ENCODE measurements at places on chromosomes 12 and 14. TPM values are rescaled to one million over a fixed set of nuclear protein-coding genes. Genes with fewer than 3 reads are reported as not detected.

The IFNG-AS1 gene
- total RNA-seq: not detected

The GLIPR1 gene
- total RNA-seq: 57.2 TPM

The ADGRD1 gene
- 178 TPM for total RNA-seq

The PUS7L gene
- total RNA-seq: 16.5 TPM

The ACVR1B gene
- 22.4 TPM for total RNA-seq

The OASL gene
- 1.4 TPM for total RNA-seq

DNA sequence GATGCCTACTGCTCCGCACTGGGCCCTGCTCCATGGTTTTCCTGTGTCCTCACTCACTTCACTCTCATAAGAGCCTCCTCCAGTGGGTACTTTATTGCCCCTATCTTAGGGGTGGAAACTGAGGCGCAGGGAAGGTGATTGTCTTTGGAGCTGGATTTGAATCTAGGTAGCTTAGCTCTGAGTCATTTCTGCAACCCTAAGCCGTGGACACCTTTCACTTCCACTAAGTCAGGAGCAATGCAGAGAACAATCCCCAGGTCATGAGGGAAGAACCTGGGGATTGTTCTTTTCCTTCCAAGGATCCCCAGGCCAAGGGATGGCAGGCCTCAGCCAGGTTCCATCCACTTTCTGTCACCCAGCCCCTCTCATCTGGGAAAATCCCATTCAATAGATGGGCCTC lies 20.3 kb downstream of the VDR start:
- no peak for DNase-seq

GRCh38 chr12:49223590-49224369 lies 34.9 kb upstream of the TUBA1A start:
- DNase-seq: no peak

DNA sequence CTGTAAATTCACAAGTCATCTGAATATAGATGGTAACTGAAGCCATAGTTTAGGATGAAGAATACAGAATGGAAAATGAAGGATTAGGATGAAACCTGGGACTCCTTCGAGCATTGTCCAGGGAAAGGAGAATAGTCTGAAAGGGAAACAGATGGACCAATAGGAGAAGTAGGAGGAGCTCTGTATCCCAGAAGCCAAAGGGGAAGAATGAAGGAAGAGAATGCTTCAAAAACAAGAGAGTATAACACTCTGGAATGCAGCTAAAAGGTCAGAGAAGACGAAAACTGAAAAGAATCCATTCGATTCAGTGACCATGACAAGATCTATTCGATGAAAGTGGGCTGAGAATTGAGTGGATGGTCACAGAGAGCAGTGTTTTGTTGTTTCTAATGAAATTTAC lies 1.0 kb downstream of the GMFB start:
- DNase-seq: no peak

DNA sequence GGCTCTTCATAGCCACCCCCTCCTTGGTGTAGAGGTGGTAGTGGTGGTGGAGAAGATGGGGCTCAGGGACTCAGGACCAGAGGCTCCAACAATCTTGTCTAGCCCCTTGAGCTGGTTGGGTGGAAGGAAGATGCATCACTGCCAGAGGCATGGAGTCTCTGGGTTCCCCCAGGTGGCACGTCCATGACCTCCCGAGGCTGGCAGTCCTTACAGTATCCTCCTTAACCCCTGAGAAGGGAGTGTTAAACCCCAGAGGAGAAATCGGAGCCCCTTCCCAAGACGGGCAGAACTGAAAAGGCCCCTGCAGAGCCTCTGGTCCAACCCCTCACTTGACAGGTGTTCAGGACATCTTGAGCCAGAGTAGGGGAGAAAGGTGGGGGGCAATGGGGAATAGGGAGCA lies 9.1 kb downstream of the KRT83 start:
- DNase-seq: no peak

DNA sequence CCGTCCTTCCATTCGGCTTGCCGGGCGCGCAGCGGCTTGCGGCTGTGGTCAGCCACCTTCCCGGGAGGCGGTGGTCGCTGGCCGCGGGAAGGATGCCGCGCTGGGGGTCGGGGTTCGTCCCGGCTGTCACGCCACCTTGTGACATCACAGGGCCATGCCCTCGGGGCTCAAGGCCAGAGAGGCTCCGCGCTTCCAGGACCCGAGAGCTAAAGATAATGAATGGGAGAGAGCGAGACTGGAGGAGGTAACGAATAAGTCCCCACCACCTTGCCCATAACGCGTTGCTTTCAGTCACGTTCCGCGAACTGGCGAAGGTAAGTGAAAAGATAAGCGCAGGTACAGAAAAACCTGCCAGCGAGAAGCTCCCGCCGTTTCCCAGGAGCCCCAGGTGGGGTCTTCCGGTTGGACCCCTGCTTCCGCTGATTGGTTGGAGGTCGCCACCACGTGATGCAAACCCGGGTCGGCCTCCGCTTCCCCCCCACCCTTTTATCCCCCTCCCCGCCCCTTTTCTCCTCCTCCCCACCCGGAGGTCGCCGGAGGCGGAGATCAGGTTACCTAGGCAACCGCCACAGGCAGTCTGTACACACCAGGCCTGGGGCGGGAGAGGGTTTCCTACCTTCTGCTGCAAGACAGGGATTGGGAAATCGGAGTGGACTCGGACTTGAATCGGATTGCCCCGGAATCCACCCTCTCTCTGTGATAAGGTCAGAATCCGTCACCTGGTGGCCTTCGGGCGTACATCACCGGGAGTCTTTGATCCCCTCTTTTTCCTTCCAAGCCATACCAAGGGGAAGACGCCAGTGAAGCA lies at the start of gene LRRC9:
TSS of gene LRRC9 (plus strand) at position 575 of the 808 bp plus-strand sequence.
- DNase-seq: peak; percentile 82

- no peak for DNase-seq
These were observed 1.2 kb downstream of the METTL1 start for GRCh38 chr12:57770734-57771133.

- DNase-seq: no peak
These were observed 394.5 kb upstream of the GARIN6 start for GRCh38 chr12:99253068-99253467.

GRCh38 chr12:58252914-58253313 lies 311.5 kb downstream of the ATP23 start:
- DNase-seq: no peak

- no peak for DNase-seq
These were observed 26.8 kb downstream of the HCFC2 start for GRCh38 chr12:104091136-104091535.

DNA sequence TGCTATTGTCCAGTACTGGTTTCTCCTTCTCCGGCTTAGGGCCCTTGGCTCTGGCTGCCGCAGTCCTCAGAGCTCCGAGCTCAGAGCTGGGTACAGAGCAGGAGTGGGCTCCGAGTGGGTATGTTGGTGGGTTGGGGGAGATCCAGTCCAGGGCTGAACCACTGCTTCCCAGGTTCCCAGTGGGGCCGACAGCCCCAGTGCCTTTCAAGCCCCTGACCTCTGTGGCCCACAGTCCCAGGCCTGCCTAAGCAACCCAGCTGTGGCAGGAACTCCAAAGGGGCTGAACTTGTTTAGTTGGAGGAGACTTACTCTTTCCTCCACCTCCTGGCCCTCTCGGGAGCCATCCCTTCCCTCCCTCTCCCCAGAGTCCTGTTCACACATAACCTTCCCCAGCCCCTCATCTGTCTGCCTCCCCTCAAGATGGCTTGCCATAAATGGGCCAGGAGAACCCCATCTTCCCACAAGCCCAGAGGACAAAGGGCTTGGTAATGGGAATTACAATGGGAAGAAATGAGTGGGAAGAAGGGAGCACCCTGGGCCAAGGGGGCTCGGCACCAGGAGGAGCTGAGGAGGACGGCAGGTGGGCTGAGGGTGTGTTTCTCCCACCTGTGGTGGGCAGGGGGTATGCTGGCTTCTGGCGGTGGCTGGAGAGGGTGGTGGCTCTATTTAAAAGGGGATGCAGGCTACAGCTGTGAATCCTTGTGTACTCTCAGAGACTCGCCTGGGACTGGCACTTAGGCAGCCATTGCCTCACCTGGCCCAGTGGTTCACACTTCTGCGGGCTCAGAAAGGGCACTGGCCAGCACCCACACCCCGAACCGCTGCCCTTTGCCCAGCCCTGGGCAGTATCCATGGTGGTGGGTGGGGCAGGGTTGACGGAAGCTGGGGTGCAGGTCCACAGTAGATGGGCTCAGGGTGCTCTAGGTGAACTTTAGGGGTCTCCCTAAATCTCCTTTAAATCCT lies 3.8 kb upstream of the MYH6 start:
- no peak for DNase-seq

GRCh38 chr12:40055228-40055579 lies 50.7 kb downstream of the SLC2A13 start:
- no peak for DNase-seq

DNA sequence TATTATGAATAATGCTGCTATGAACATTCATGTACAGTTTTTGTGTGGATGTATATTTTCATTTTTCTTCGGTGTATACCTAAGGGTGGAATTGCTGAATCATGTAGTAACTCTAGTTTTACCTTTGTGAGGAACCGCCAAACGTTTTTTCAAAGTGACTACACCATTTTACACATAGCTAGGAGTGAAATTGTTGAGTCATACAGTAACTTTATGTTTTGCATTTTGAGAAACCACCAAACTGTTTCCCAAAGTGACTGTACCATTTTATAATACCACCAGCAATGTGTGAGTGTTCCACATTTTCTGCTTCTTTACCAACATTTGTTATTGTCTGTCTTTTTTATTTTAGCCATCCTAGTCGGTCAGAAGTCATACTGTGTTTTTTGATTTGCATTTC lies 3.1 kb upstream of the TPH2 start:
- no peak for DNase-seq

DNA sequence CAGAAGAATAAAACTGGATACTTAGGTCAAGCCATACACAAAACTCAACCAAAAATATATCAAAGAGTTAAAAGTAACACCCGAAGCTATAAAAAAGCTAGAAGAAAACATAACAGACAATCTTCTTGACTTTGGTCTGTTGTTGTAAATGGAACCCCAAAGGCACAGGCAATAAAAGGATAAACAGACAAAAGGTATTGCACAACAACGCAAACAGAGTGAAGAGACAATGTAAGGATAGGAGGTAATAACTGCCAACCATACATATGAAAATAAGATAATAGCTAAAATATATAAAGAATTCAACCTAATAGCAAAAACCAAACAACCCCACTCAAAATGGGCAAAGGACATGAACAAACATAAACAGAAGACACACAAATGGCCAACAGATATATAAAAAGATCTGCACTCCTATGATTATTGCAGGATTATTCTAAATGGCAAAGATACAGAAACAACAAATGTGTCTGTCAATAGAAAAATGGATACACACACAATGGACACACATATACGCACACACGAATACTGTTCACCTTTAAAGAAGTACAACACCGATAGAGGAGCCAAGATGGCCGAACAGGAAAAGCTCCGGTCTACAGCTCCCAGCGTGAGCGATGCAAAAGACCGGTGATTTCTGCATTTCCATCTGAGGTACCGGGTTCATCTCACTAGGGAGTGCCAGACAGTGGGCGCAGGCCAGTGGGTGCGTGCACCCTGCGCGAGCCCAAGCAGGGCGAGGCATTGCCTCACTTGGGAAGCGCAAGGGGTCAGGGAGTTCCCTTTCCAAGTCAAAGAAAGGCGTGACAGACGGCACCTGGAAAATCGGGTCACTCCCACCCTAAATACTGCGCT lies 1137.1 kb downstream of the FSCB start:
- DNase-seq: peak; percentile 51

GRCh38 chr14:63480599-63480998 lies 62.6 kb downstream of the PPP2R5E start:
- DNase-seq: no peak

GRCh38 chr12:118548887-118549509 lies 172.6 kb downstream of the SUDS3 start:
- no peak for DNase-seq

- no peak for DNase-seq
These were observed 13.3 kb downstream of the TMEM119 start for GRCh38 chr12:108584456-108585065.

GRCh38 chr14:71557351-71557750 lies 374.9 kb upstream of the RGS6 start:
- DNase-seq: no peak

DNA sequence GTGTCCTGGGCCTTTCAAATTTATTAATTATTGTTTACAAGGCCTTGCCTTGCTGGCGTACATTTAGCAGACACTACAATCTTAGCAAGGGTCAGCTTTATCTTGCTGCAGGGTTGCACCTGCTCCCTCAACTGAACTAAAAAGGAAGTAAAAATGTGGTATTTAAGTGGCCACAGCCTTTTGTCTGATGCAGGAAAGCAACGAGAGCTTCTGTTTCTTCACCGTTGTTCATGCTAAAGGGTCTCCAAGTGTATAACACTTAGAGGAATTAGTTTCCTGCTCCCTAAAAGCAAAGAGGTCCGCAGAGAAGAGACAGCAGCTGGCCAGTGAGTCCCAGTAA lies 62.8 kb upstream of the EGLN3 start:
- no peak for DNase-seq

DNA sequence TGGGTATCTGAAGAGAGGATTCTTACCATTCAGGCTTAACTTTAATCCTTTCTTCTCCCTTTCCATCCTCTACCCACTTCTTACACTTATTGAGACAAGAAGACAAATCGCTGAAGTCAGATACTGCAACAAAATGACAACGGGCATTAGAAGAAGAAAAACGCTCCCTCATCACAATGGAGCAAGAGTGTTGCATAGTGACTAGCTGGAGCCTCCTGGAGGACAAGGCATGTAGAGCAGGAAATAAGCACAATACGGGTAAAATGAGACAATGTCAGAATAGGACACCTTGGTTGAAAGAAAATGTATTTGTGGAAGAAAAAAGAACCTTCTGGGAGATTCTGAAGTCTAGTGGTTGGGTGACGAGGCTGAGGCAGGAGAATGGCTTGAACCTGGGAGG lies 501.0 kb downstream of the RERGL start:
- DNase-seq: no peak

DNA sequence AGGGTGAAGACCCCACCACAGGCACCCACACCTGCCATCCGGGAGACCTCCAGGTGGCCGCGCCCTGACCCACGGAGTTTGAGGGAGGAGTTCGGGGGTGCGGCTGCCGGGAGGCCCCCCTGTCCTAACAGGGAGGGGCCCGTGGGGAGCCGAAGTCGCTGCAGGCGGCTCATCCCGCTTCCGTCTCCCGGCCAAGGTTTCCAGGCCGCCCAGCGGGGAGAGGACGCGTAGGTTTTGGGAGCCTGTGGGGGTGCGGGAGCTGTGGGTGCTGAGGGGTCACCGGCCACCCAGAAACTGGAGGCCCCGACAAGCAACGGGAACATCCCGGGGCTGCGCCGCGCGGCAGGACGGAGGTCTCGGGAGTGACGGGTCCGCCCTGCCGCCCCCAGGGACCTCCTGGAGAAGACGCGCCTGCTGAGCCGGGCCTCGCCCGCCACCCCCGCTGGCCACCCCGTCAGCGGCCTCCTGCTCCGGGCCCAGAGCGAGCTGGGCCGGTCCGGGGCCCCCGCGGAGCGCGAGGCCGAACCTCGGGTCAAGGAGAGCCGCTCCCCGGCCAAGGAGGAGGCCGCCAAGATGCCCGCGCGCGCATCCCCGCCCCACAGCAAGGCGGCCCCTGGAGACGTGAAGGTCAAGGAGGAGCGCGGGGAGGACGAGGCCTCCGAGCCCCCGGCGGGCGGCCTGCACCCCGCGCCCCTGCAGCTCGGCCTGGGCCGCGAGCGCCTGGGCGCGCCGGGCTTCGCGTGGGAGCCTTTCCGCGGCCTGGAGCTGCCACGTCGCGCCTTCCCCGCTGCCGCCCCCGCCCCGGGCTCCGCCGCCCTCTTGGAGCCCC lies 27.6 kb downstream of the LRCOL1 start:
- DNase-seq: no peak
